Stimulated activated CD8-positive, alpha-beta memory T cell treated with anti-CD3 and anti-CD28 coated beads, Interleukin-2, amount 100 ng/mL, for 1 hour (primary cell): ENCODE measurements at places on chromosomes 16 and 17.

DNA sequence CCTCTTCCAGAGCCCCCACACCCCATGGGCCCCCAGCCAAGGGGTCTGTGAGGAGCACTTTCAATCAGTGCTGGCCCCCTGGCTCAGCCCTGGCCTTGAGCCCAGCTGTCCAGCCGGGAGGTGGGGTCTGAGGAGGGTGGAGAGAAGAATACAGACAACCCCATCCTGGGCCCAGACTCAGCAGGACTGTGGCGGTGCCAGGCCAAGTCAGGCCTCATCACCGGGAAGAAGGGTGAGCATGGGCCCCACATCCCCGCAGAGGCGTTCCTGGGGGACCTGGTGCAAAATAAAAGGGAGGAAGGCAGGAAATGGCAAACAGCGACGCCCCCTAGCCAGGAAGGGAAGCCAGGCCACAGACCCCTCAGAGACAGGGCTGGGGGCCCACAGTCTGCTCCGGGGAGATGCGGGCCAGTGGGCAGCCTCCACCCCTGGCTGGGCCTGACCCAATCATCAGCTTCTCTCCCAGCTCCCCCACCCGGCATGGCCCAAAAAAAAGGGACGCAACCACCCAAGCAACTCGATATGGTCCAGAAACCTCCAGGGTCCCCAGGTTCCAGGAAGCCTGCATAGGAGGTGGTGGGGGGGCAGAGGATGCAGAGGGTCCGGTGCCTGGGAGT is 20.6 kb downstream of the ZNF423 start:
- no peak for DNase-seq

- no peak for DNase-seq
Observed at GRCh38 chr17:28857905-28858800, 3.3 kb downstream of the ERAL1 start.

- DNase-seq = no peak
Observed at GRCh38 chr17:50238601-50239280, 35.5 kb upstream of the TMEM92 start.

DNA sequence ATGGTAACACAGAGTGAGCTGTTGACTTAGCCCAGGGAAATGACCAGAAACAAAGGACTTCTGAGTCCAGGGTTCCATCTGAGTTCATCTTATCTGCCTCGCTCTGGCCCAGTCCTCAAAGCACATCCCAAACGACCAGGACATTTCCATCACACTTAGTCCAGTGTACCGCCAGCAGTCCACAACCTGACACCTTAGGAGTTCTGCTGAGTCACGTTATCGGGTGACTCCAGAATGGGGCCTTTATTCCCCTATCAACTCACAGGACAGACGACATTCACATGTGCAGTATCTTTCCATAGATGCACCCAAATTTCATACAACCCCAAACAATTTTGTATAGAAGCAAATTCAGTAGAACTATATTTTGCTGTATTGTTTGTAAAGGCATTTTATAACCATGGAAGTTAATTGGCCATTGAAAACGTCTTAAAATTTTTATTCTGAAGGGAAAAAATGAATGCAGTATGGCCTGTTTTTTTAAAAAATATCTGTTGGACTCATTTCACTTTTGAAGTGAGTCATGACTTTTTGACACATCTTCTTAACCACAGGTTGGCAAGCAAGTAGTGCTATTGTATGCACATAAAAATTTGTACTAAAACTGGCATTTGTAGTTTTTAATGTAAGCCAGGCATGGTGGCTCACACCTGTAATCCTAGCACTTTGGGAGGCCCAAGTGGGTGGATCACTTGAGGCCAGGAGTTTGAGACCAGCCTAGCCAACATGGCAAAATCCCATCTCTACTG is 46.3 kb downstream of the ZNF18 start:
- no peak for DNase-seq

- no peak for DNase-seq
Observed at GRCh38 chr17:59230764-59231163, 10.5 kb downstream of the GDPD1 start.

GRCh38 chr16:84013787-84014569 is 28.6 kb downstream of the SLC38A8 start:
- DNase-seq = no peak

- no peak for DNase-seq
Observed at GRCh38 chr16:68757625-68757935, 20.5 kb downstream of the CDH1 start.

- no peak for DNase-seq
Observed at GRCh38 chr17:80878876-80879722, 112.5 kb upstream of the CHMP6 start.

- no peak for DNase-seq
Observed at GRCh38 chr17:19285213-19285900, 48.2 kb downstream of the EPN2 start.

GRCh38 chr17:16191604-16192003 is 23.7 kb downstream of the NCOR1 start:
- DNase-seq = no peak

- no peak for DNase-seq
Observed at GRCh38 chr16:72819345-72819744, 228.6 kb downstream of the ZFHX3 start.

DNA sequence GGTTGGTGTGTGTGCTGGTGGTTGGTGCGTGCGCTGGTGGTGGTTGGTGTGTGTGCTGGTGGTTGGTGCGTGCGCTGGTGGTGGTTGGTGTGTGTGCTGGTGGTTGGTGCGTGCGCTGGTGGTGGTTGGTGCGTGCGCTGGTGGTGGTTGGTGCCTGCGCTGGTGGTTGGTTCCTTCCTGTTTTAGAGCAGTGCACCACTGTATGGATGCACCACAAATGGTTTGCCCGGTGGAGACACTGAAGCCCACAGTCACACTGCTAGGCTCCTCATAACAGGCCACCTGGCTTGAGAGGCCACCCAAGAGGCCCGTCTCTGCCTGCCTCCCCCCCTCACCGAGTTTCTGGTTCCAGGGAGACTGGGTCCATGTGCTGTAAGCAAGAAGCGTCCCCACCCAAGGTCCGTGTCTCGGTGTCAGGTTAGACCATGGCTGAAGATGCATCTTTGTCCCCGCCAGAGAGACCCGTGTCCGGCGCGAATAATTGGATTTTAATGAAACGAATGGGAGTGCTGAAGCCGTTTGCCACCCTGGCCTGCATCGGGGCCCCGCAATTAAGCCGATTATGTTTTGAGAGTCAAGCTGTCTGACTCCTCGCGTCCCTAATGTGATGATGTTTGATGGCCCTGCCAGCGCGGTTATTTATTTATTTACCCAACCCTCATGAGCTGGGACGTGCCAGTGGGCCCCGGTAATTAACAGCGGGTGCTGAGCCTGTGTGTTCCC is 161.3 kb upstream of the GSE1 start:
- no peak for DNase-seq

GRCh38 chr16:31090540-31090939 is 1.8 kb upstream of the PRSS53 start:
- no peak for DNase-seq

GRCh38 chr17:32385121-32385520 is 35.2 kb downstream of the ZNF207 start:
- no peak for DNase-seq

GRCh38 chr17:61291451-61292285 is 108.0 kb upstream of the TBX2 start:
- no peak for DNase-seq

- no peak for DNase-seq
Observed at GRCh38 chr17:57010487-57010886, 32.6 kb downstream of the SCPEP1 start.

GRCh38 chr16:80569440-80570105 is 28.8 kb downstream of the DYNLRB2 start:
- DNase-seq = peak; percentile 11
